ENCODE measurements at places on chromosomes 3 and 15.

DNA sequence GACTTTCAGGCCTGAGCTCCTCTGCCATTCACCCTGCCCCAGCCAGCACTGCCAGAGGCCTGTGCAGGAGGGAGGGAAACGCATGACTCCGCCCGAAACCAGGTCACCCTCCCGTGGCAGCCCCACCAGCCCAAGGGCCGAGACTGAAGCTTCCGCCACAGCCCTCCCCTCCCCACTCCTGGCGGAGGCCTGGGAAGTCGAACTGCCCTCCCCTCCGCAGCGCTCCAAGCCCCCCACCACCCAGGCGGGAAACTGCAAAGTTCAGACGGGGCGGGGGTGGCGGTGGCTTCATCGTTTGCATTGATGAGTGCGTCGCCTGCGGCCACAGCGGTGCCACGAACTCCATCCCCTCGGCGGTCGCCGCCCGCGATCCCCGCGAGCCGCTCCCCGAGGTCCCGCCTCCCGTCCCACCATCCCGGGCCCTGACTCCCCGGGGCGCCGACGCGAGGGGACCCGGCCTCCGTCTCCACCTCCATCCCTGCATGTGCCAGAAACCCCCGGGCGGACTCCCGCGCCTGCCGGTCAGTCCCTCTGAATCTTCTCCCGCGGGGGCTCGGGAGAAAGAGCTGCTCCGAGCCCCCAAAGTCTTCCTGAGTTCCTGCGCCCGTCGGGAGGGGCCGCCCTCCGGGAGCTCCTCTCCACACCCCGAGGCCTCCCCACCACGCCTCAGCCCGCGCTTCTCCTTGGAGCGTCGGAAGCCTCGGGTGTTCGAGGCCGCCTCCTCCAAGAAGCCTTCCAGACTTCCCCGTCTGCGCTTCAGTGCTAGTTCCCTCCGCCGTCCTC is 698 bp downstream of the MELTF start:
- no peak for DNase-seq

GRCh38 chr15:62483814-62484213 is 318.7 kb upstream of the C2CD4B start:
- DNase-seq = no peak

DNA sequence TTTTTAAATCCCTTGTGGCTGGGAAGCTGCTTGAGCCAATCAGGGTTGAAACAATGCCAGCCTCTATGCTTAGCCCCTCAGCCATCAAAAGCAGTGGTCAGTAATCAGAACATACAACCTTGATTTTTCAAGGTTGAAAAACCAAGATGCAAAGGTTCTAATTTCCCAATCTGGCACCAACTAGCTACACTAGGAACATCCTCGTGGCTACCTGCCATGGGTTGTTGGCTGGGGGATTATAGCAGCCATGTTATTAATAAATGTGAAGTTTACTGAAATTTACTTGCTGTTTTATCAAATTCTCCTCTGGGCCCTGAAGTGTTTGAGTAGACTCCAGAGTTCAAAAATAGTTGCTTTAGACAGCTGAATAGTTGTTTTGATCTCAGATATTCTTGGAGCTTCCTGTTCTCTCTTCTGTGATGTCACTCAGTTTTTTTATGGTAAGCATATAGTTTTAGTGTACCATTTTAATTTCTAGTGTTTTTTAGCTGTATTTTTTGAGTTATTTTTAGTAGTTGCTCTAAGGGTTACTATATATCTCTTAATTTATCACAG is 31.9 kb downstream of the PCCB start:
- DNase-seq = no peak

- no peak for DNase-seq
Observed at GRCh38 chr3:180239939-180240338, 203.2 kb upstream of the PEX5L start.

DNA sequence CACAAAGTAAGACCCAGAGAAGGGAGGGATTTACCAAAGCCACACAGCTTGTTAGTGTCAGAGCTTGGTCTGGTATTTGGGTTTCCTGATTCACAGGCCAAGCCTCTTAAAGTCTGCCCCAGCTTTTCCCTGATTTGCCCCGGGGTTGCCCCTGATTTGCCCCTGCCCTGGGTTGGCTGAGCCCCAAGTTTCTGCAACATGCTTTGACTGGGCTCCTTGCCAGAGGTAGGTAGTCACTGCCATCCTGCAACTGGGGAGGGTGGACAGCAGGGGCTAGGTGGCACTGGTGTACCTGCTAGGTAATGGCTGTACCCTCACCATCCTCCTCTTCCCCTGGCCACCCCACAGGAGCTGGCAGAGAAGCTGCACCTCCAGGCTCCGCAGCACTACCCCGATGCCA is 2.5 kb downstream of the MPI start:
- DNase-seq = no peak

GRCh38 chr3:105355408-105356061 is 11.2 kb upstream of the ALCAM start:
- DNase-seq = peak; percentile 57

DNA sequence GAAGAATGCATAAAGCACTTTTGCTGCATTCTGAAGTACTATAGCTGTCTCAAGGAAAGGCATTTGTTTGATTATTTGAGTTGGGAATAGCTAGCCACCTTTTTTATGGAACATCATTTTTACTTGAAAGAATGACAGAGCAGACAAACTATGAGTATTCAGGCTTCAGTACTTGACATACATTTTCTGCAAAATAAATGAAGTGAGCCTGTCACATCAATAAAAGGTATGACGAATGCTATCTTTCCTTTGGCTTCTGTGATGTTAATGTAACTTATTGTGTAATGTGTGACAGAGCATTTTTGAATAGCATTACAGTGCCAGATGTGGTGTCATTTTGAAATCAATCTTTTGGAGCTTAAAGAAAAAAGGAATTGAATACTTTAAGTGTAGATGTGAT is 440.3 kb upstream of the ONECUT1 start:
- no peak for DNase-seq

GRCh38 chr3:142863930-142864920 is 24.7 kb downstream of the PCOLCE2 start:
- DNase-seq = peak; percentile 32

DNA sequence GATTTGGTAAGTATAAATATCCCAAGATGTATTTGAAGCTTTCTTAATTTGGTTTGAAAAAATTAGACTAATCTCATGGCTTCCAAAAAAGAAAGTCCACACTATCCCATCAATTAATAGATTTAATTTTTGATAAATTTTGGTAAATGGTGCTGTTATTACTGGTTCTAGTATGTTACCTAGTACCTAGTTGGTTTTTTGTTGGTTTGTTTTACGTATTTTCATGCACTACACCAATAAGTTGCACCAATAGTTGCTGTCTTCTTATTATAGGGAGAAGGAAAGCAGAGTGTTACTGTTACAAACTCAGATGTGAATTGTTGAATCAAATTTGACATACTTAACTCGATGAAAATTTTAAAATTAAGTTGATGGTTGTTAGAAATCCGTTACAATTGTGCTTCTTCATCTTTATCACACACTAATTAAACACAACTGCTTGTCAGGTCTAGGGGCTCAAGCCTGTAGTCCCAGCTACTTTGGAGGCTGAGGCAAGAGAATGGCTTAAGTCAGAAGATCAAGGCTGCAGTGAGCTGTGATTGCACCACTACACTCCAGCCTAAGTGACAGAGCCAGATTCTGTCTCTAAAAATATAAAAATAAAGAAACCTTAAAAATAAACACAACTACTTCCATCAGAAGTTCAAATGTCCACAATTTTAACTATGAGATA is 23.1 kb upstream of the MBNL1 start:
- no peak for DNase-seq

- DNase-seq = no peak
Observed at GRCh38 chr15:38324939-38325647, 72.5 kb downstream of the SPRED1 start.

GRCh38 chr15:25862472-25863110 is 536 bp downstream of the ATP10A start:
- DNase-seq = no peak

DNA sequence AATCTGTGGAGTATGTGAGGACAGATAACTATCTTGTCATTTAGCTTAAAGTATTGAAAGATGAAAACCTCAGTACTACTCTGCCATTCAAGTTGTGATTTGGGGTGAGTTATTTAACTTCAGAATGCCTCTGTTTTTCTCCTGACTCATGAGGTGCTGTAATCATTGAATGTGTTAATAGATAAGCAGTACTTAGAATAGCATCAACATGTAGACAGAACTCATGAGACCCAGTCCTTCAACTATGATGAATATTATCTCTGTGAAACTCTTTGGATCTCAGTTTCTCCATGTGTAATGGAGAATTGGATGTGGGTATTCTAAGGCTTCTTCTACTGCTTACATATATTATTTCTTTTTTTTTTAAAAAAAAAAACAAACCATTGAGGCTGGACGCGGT is 431.4 kb downstream of the GRM7 start:
- no peak for DNase-seq

DNA sequence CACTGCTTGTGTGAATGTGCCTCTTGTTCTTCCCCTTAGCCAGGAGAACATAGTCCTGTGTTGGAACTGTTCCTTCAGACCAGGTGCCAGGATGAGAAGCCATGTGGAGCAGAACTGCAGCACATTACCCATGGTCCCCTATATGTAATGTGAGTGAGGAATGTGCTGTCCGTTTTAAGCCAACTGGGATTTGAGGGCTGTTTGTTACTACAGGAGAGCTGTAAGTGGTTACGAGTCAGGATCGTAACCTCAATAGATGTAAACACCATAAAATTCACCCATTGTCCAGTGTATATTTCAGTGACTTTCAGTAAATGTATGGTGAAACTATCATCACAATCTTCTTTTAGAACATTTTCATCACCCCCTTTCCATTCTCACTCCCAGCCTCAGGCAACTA is 10.1 kb upstream of the SCAP start:
- DNase-seq = peak; percentile 20

- peak; percentile 87 for DNase-seq
Observed at GRCh38 chr3:146067048-146067447, 93.9 kb downstream of the PLOD2 start.

DNA sequence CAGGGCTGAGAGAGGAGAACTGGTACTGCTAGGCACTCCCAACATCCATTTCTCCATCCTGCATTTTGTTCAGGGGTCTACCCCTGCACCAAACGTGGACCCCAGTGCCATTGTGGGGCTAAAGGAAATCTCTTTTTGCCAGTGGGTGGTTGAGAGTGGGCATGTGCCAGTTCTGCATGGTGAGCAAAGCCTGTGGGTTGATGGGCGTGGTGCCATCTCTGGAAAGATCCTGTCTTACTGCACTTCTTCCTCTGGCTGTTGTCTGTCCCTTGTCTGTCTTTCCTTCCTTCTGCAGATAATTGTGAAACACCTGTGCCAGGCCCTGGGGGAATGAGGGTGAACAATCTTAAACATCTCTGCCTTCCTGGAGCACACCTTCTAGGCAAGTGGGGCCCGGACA is 1.4 kb upstream of the RARRES1 start:
- no peak for DNase-seq

GRCh38 chr3:116005404-116005803 is 382.1 kb downstream of the GAP43 start:
- DNase-seq = peak; percentile 99

DNA sequence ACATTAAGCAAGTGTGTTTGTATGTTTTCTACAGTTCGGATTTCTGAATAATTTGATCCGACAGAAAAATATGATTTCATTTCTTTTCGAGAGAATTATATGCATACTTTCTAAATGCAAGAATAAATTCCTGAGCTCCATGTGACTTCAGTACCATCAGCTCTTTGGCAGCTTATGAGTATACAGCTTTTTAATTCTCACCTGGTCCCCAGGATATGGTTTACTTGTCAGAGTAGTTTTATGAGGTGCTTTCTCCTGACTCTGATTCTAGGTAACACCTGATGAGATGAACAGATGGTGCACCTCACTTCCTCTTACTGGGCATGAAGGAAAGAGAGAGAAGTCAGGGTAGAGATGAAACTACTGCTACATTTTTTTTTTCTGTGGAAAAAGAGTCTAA is 3.1 kb downstream of the HGD start:
- no peak for DNase-seq

DNA sequence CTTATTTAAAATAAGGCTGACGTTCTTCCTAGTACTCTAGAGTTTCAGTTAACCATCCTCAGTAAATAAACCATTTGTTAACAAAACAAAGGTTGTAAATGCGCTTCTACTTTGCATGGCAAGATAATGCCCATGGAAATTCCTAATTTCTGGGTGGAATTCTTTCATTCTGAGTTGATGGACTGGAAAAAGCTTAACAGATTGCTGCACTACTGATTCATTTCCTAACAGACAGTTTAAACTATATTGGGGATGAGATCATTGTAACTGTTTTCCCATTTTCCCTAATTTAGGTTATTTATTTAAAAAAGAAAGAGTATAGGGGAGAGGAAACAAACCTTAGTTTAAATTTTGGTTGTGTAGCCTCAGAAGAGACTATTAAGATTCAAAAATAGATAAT is 342.2 kb downstream of the NLGN1 start:
- peak; percentile 59 for DNase-seq

DNA sequence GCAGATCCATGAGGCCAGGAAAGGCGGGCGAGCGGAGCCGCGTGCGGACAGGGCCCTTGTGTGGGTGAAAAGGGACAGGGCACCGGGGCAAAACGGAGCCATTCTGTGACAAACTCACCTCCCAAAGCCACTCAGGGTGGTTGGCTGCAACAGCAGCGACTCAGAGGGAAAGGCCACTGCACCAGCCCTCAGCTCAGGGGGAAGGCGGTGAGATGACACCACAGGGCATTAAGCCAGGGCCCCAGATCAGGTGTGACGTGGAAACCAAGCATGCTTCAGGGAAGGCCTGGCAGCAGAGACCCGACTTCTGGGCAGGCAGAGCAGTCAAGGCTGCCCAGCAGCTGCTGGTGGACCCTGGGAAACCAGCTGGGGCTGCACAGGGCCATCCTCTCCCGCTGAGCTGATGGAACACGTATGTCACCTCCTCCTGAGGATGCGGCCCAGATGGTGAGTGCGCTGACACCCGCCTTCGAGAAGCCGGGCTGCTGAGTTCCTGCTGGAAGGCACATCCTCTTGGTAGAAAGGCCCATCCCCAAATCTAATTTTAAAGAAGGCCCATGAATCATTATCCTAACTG is 82.3 kb downstream of the CHSY1 start:
- peak; percentile 47 for DNase-seq

GRCh38 chr3:127291611-127292010 is 3.8 kb upstream of the PRR20G start:
- no peak for DNase-seq

Measured in fibroblast of skin of right quadriceps (primary cell).